H9 (cell line): ENCODE measurements at places on chromosomes 5 and 9. TPM values are rescaled to one million over a fixed set of nuclear protein-coding genes. Genes with fewer than 3 reads are reported as not detected.
A peak's percentile ranks its signal among the peaks of the same experiment; 100 is the strongest.

- H3K4me1 ChIP-seq, result peaks cover 7% of the 10 kb centered on the region; the same call in 1 of the 2 replicates
- peaks cover 15% of the 10 kb centered on the region; the same call in 2 of the 3 replicates for H3K36me3 ChIP-seq
- H3K27me3 ChIP-seq, result no peaks in the 10 kb centered on the region
Measured at GRCh38 chr5:172407822-172408221, 46.5 kb downstream of the SH3PXD2B start.

- no peaks in the 10 kb centered on the region for H3K36me3 ChIP-seq
- DNase-seq, result peak; percentile 36
- no peaks in the 10 kb centered on the region; the same call in 1 of the 2 replicates for H3K4me1 ChIP-seq
- no peak overlapping the region for H3K27ac ChIP-seq
Measured at GRCh38 chr5:38257308-38258041, 884 bp upstream of the EGFLAM start.

GRCh38 chr9:36798350-36799065 is 225.8 kb downstream of the MELK start:
- no peak overlapping the region for H3K4me3 ChIP-seq
- no peak for DNase-seq
- no peaks in the 10 kb centered on the region for H3K4me1 ChIP-seq
- no peaks in the 10 kb centered on the region for H3K36me3 ChIP-seq

- no peaks in the 10 kb centered on the region for H3K27me3 ChIP-seq
- H3K27ac ChIP-seq, result no peak overlapping the region
- DNase-seq, result no peak
- no peaks in the 10 kb centered on the region for H3K36me3 ChIP-seq
Measured at GRCh38 chr5:169895926-169896325, 84.4 kb downstream of the INSYN2B start.

DNA sequence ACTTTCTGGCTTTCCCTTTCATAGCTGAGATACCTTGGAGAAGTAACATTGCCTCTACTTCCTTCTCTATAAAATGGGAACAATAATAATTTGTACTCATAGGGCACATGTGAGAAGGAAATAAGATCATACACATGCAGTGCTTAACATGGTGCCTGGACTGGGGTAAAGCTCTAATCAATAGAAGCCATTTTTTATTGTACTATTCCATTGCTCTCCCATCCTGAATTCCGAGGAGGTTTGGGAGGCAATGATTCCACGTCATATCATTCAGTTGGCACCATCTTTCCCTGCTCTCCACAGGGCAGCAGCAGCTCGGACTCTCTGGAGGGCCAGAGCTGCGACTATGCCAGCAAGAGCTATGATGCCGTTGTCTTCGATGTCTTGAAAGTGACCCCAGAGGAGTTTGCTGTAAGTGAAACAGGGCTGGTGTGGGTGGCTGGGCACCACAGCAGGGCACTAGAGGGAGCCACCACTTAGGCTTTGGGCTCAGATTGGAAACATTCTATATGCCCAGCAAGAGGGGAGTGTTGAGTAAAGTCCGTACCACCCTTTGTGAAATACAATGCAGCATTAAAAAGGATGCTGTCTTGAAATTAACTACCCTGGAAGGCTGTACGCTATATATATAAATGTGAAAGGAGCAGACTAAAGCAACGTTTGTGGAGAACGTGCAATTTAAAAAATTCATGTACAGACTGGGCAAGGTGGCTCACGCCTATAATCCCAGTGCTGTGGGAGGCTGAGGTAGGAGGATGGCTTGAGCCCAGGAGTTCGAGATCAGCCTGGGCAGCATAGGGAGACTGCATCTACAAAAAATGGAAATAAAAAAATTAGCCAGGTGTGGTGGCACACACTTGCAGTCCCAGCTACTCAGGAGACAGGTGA is 51.2 kb downstream of the RALGPS1 start:
- DNase-seq, result peak; percentile 65
- no peak overlapping the region for H3K27ac ChIP-seq
- no peak overlapping the region for H3K4me3 ChIP-seq

GRCh38 chr9:131084661-131085369 is 11.5 kb upstream of the AIF1L start:
- H3K27me3 ChIP-seq, result no peaks in the 10 kb centered on the region
- H3K4me3 ChIP-seq, result no peak overlapping the region
- no peaks in the 10 kb centered on the region for H3K36me3 ChIP-seq
- DNase-seq, result no peak
- no peak overlapping the region for H3K27ac ChIP-seq
- no peaks in the 10 kb centered on the region for H3K4me1 ChIP-seq

GRCh38 chr5:95904827-95905226 is 56.8 kb downstream of the ELL2 start:
- no peaks in the 10 kb centered on the region for H3K27me3 ChIP-seq
- no peak for DNase-seq
- no peak overlapping the region for H3K27ac ChIP-seq
- no peaks in the 10 kb centered on the region; the same call in 1 of the 2 replicates for H3K4me1 ChIP-seq
- H3K36me3 ChIP-seq, result no peaks in the 10 kb centered on the region

DNA sequence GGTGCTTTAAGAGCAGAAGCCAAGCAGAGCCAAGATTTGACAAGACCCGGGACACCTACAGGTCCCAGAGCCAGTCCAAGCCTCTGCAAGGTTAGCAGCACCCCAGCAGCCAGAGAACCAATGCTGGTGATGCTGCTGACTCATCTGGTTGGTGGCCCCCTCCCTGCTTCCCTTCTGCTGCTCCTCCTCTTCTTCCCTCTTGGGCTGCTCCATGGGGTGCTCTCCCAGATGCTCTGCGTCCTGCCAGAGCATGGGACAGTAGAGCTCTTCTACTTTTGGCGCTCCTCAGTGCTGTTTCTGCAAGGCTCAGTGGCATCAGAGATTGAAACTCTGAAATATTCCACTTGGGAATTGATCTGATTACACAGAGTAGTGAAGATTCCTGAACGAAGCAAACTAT is 76.1 kb upstream of the SAP30L start:
- no peaks in the 10 kb centered on the region for H3K27me3 ChIP-seq
- peaks cover 8% of the 10 kb centered on the region; the same call in 1 of the 2 replicates for H3K4me1 ChIP-seq
- H3K36me3 ChIP-seq, result no peaks in the 10 kb centered on the region

DNA sequence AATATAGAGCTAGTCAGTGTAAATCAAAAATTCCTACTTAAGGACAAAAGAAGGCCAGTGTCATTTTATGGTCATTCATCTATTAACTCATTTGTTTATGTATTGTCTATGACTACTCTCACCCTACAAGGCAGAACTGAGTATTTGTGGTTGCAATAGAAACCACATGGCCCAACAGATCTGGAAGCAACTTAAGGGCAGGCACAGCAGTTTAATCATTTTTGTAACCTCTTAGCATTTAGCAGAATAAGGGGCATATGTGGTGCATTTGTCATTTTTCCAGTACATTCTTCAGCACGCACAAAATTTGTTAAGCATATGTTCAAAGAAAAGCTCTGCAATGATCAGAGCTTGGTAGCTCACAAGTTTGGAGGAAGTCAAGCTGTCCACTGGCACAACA is 1.1 kb downstream of the FKBP15 start:
- DNase-seq, result no peak
- peaks cover 4% of the 10 kb centered on the region; the same call in 1 of the 2 replicates for H3K36me3 ChIP-seq
- H3K27me3 ChIP-seq, result no peaks in the 10 kb centered on the region
- H3K27ac ChIP-seq, result no peak overlapping the region

Gene HEMGN
- not detected in 2 replicates for total RNA-seq

DNA sequence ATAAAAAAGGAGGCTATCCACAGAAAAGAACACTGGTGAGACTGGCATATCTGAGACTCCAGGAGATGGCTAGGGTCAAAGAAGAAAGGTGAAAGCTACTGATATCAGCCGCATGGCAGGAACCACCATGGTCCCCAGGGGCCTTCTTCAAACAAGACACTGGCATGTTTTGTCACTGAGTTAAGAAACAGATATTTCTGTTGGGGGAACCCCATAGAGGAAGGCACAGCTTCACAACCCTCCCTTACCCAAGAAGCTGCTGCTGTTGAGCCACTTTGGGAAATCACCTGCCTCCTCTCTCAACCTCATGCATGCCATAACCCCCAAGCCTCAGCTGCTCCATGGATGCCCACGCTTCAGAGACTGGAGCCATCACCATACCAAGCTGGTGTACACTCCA is 13.3 kb upstream of the BTNL3 start:
- H3K36me3 ChIP-seq, result no peaks in the 10 kb centered on the region
- no peaks in the 10 kb centered on the region for H3K27me3 ChIP-seq
- no peak overlapping the region for H3K4me3 ChIP-seq
- H3K27ac ChIP-seq, result no peak overlapping the region
- no peaks in the 10 kb centered on the region for H3K4me1 ChIP-seq
- no peak for DNase-seq

Gene TRAPPC13
- total RNA-seq, result 15.5 and 16.7 TPM in 2 replicates

GRCh38 chr5:150513375-150514309 is 5.7 kb downstream of the NDST1 start:
- no peak for DNase-seq
- peaks cover 6% of the 10 kb centered on the region; the same call in 1 of the 2 replicates for H3K4me1 ChIP-seq
- H3K4me3 ChIP-seq, result no peak overlapping the region
- H3K27me3 ChIP-seq, result no peaks in the 10 kb centered on the region
- no peak overlapping the region for H3K27ac ChIP-seq
- H3K36me3 ChIP-seq, result no peaks in the 10 kb centered on the region; the same call in 1 of the 2 replicates
